ENCODE measurements at places on chromosomes 6 and 20. TPM values are rescaled to one million over a fixed set of nuclear protein-coding genes. Genes with fewer than 3 reads are reported as not detected.

The CCN6 gene
- 6.8 TPM for total RNA-seq

The HLA-DOB gene
- not detected for total RNA-seq

The SOX4 gene
- total RNA-seq: 81.1 TPM

DNA sequence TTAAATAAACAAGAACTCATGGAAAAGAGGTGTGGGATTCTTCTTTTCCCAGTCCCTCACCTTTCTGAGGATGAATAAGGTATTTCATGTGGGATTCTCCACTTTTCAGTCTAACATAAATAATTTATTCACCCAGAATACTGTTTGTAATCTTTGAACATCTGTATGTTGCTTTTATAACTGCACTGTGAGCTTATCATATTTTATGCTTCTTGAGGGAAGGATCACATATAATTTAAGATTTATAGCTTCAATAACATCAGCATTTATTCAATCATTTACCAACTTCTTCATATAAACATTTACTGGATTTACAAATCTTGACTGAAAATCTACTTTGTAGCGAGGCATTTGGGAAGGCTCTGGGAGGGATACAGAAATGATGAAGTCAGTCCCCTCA lies 154.2 kb upstream of the KCNK16 start:
- no peaks in the 10 kb centered on the region for H3K27me3 ChIP-seq
- no peak overlapping the region for H3K4me3 ChIP-seq
- no peaks in the 10 kb centered on the region for H3K4me1 ChIP-seq
- no peaks in the 10 kb centered on the region for H3K36me3 ChIP-seq
- H3K27ac ChIP-seq: no peak overlapping the region

GRCh38 chr6:4466261-4466660 lies 309.9 kb upstream of the CDYL start:
- H3K27ac ChIP-seq: no peak overlapping the region
- H3K4me3 ChIP-seq: no peak overlapping the region
- DNase-seq: no peak
- no peaks in the 10 kb centered on the region for H3K27me3 ChIP-seq
- H3K4me1 ChIP-seq: no peaks in the 10 kb centered on the region
